CD4-positive, alpha-beta T cell treated with Interleukin-17A for 1 hour (primary cell): ENCODE measurements at places on chromosomes 13 and 19.

DNA sequence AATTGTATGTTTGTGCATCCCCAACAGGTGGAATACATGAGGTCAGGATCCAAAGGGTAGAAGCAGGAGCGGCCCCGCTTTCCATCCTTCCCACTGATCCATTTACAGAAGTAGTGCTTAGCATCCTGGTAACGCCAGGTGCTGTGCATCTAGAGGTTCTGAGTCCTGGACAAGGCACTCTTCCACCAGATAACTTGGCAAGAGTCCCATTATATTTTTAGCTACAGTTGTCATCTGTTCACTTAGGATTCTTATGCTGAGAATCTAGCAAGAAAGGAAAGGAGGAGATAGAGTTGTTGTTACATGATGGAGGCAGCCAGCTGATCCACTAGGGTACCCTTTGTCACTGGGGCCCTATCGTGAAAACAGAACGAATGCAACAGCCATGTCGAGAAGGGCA is 389.5 kb upstream of the ZNF507 start:
- DNase-seq = no peak

GRCh38 chr13:20654156-20654555 is 49.3 kb upstream of the IL17D start:
- no peak for DNase-seq

- DNase-seq = no peak
Measured at GRCh38 chr13:97004096-97004876, 10.0 kb upstream of the OXGR1 start.

GRCh38 chr13:70027551-70027950 is 80.1 kb upstream of the ATXN8OS start:
- no peak for DNase-seq

- no peak for DNase-seq
Measured at GRCh38 chr13:47437406-47437805, 540.6 kb upstream of the HTR2A start.

- no peak for DNase-seq
Measured at GRCh38 chr13:28093881-28094280, 6.5 kb downstream of the FLT3 start.

DNA sequence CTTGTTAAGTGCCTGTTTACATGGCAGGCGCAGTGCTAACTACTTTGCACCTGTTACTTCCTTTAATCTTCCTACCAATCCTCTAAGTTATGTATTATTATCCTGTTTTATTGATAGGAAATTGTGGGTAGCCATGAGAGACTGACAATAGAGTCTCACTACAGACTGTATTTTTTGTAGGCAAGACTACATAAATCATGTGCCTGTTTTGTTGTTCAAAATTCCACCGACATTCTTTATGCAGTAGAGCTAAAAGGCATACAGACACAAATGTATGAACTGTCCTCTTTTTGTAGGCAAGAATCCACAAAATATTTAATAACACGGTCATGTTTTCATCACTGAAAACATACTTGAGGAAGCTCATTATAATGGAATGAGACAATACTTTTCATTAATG is 205.5 kb downstream of the NALCN start:
- no peak for DNase-seq

- no peak for DNase-seq
Measured at GRCh38 chr13:36531746-36532486, 99.6 kb downstream of the CCNA1 start.

DNA sequence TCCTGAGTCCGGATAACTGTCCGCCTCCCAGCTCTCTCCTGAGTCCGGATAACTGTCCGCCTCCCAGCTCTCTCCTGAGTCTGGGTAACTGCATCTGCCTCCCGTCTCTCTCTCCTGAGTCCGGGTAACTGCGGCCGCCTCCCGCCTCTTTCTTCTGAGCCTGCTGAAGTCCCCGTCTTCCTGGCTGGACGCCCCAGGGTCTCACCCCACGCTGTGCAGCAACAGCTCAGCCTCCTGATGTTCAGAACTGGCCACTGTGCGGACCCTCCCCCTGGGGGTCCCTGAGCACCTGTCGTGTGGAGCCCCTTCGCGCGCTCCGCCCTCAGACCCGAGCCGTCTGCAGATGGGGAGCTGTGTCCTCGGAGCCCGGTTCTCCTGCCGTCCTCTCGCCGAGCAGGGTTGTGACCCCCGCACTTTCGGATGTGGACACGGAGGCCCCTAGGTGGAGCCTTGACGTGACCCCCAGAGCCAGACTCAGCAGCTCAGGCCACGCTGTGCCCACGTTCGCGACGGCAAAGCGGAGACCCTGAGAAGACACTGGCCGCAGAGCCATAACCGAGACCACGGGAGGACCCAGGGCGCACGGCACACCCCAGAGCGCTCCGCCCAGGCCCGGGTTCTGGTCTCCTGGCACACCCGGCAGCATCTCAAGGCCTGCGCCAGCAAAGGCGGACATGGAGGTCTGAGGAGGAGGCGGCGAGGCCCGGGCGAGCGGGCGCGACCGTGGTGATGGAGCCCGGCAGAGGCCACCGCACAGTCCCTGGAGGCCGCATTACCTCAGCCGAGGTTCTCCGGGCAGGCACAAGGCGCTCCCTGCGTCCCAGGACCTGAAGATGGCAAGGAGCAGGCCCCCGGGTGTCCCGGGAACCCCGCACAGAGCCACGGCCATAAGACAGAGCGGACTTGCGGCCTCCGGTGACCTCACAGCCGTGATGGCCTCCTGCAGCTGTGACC is 15.9 kb downstream of the SBNO2 start:
- no peak for DNase-seq

GRCh38 chr13:63910511-63910910 is 2494.9 kb upstream of the PCDH20 start:
- DNase-seq = no peak

DNA sequence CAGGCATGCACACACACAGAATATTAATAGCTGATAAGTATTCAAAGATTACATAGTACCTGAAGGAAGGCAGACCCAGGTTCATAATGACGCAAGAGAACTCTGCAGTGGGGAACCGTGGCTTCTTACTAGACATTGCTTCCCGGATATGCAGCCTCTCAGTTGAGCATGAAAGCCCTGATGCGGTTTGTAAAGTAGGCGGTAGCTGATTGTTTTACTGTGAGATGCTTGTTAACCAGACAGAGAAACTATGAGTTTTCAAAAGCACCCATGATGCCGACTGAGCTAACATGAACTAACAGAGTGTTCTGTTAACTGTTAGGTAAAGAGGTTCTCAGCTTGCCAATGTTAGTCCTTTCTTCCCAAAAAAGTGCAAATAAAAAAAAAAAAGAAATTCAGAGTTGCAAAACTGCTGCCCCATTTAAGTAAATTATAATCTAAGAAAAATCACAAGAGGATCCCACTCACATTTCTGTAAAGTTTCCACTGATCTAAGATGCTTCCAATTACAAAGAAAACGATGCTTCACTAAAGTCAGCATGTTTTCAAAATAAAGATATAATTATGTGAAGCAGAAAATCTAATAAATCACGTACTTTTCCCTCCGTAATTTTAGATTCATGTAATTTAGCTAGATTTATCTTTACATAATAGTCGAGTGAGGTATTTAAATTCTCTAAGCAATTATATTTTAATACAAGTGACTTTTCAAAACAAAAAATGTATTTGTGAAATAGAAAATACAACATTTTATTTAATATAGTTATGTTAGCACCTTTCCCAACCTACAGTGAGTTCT is 2.2 kb downstream of the FLT1 start:
- peak; percentile 35 for DNase-seq

- DNase-seq = peak; percentile 2
Measured at GRCh38 chr13:28754698-28755545, 36.2 kb upstream of the SLC46A3 start.

DNA sequence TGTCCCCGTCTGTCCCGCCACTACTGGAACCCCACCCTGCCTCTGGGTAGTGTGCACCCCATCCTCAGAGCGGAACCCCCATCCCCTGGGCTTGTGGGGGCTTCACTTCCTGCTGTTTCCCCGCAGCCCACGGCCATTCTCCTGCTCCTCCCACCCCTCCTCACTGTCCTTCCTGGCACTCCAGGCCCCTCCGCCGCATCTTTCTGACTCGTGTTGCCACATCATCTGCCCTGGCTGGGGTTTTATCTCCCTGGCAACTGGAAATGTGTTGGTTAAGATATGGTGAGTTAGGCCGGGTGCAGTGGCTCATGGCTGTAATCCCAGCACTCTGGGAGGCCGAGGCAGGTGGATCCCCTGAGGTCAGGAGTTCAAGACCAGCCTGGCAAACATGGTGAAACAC is 37.3 kb downstream of the KDM4B start:
- DNase-seq = no peak

DNA sequence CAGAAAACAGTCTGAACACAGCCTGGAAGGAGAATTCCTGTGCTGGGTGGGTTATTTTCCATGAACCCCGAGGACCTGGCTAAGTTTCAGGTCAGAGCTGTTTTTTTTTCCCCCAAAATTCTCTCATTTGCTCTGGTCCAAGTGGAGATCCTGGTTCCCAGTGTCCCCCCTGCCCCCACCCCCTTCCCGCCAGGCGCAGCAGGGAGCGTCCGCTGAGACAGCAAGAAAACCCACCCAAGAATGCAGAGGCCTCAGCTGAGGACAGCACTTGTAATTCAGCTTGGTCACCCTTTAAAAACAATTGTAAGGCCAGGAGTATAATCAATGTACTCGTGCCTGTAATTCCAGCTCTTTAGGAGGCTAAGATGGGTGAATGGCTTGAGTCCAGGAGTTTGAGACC is 11.4 kb upstream of the TSPAN16 start:
- no peak for DNase-seq

GRCh38 chr13:50382951-50383350 is 367.7 kb downstream of the KCNRG start:
- no peak for DNase-seq

DNA sequence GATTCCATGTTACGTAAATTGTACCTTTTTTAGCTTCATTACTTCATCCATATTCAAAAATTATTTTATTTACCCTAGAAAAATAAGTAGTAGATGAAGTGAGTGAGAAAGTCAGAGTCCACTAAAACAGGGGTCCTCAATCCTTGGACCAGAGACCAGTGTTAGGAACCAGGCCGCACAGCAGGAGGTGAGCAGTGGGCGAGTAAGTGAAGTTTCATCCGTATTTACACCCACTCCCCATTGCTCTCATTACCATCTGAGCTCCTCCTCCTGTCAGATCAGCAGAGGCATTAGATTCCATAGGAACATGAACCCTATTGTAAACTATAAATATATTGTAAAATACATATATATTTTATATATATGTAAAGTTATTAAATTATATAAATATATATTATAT is 119.0 kb downstream of the PAN3 start:
- no peak for DNase-seq

GRCh38 chr13:87810920-87811344 is 139.8 kb downstream of the SLITRK5 start:
- DNase-seq = no peak

GRCh38 chr19:47390533-47391488 is 28.5 kb downstream of the MEIS3 start:
- DNase-seq = no peak

GRCh38 chr13:46721054-46721453 is 75.9 kb downstream of the ESD start:
- DNase-seq = peak; percentile 52

- DNase-seq = no peak
Measured at GRCh38 chr19:18464646-18465045, 26.7 kb upstream of the ISYNA1 start.

DNA sequence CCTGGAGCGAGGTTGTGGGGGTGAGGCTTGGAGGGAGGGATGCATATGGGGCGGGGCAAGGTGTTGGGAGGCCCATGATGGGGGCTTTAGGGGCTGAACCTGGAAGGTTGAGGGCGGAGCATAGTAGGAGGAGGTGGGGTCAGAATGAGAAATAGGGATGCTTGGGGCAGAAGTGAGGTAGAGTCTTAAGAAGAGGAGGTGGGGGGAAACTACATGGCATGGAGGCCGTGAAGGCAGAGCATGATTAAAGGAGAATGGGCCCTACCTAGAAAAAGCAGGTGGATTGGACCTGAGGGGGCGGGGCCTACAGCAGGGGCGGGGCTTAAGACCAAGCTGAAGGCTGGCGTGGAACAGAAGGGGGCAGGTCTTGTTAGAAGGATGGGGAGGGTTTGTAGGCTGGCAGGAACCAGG is 799 bp downstream of the NR1H2 start:
- peak; percentile 75 for DNase-seq

GRCh38 chr13:111233080-111233479 is 87.4 kb upstream of the TEX29 start:
- DNase-seq = no peak

DNA sequence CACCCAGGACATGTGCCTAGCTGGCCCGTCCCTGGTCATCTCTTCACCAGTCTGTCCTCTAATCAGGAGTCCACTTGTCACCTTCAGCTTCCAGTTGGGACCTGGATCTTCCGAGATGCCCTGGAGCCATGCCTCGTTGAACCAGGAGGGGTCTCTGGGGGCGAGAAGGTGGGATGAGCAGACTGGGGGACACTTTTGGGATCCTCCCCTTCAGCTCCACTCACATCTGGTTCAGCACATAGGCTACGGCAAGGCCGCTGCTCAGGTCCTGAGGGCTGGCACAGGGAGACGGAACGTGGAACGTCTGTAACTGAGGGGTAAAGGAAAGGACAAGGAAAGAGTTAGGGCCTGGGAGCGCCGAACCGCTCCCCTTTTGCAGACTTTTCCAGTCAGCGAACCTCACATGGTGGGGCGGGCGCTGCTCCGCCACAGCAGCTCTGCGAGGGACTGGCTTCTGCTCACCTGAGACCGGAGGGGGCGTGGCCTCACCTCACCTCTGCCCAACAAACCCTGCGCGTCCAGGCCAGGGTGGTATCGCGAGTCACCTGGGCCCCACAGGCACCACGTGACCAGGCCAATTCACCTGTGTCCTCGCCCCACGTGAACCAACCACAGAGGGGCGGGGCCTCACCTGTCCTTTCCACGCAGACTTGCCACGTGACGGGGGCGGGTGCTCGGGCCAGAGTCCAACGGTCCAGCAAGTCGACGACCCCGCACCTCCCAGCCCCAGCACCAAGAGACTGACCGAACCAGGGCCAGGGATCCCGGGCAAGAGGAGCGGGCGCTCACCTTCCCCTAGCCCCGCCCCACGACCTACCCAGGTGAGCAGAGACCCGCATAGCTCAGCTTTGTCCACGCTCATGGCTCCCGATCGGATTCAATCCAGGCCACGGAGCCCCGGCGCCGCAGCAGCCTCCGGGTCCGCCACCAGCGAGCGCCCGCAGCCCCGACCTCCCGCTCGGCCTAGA is at the start of gene HOOK2:
HOOK2 (minus strand) TSS at position 965 of the 968 bp plus-strand sequence; CDS start at position 862, 103 bp downstream.
- DNase-seq = peak; percentile 71

- DNase-seq = no peak
Measured at GRCh38 chr13:89541091-89542030, 1806.1 kb upstream of the MIR17HG start.

- DNase-seq = no peak
Measured at GRCh38 chr19:37983916-37984315, 76.9 kb downstream of the SIPA1L3 start.

GRCh38 chr13:102724923-102725322 is 30.1 kb upstream of the METTL21C start:
- DNase-seq = peak; percentile 28
